ENCODE measurements at places on chromosomes 16 and 17.

GRCh38 chr16:78298986-78299385, 199.5 kb downstream of the WWOX start:
- no peak for DNase-seq

DNA sequence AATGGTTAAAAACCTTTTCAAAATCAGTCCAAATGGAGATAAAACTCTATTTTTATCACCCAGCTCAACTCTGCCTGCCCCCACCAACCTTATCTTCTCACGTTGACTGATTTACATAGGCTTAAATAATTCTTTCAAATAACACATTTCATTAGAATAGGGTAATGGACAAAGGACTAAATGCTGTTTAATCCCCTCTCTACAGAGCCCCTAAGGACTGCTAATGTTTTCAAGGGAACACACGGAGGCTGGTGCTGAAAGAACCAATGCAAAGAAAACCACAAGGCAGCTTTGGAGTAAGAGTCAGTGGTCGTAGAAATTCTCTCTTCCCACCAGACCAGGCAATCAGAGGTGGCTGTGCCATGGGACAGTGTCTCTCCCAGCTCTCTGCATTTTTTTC, 445.7 kb upstream of the MAF start:
- no peak for DNase-seq

DNA sequence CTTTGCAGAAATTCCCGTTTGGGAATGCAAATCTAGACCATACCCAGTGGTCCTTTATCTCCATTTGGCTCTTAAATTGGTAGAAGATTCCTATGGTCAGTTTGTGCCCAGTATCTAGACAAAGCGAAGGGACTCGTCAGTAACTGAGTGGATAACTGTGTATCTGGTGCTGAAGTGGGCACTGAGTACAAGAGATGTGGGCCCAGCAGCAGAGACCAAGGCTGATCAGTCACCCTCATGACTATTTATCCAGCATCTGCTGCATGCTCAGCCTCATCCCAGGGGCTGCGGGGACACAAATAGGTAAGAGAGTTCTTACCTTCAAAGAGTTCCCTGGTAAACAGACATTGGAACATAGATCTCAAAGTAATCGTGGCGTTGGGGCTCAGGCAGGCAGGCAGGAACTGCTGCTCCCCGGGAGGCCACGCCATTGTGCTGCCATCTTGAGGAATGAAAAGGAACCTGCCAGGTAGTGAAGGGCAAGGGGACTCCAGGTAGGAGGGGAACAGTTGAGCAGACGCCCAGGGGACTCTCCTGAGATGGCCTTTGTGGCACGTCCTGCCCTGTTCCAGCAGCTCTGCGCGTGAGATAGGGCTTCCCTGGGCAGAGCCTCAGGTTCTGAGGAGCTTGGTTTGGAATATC, 10.3 kb downstream of the NT5M start:
- no peak for DNase-seq

DNA sequence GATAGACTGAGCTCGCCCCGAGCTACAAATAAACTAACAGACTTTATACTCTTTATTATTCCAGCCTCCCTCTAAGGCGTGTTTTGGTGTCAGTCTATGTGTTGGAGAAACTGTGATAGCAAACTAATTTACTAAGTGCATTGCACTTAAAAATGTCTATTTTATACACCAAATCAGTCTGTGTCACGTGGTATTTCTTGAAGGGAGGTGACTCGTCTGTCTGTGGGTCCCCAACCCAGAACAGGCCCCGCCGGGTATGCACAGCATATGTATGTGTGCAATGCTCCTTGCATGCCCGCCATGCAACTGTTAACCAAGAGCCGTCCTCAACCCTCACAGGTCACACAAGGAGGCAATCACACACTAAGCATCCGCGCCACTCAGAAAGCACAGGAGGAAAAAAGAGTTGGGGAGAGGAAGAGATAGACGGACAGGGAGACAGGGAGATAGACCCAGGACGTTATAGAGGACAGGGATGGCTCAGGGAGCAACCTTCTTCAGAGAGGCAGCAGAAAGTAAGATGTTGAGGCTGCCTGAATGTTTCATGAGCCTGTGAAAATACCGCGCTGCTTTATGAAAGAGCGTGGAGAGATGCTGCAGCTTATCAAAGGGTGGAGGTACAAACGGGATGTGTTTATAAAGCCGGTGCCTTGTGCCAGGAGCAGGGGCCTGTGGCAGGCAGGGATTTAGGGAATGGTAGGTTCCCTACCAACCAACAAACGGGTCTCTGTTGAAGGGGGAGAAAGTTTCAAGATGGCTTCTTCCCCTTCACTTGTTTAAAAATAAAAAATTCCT, 4.2 kb downstream of the RBFOX3 start:
- no peak for DNase-seq

GRCh38 chr16:4272114-4272956, 488 bp downstream of the TFAP4 start:
- no peak for DNase-seq

DNA sequence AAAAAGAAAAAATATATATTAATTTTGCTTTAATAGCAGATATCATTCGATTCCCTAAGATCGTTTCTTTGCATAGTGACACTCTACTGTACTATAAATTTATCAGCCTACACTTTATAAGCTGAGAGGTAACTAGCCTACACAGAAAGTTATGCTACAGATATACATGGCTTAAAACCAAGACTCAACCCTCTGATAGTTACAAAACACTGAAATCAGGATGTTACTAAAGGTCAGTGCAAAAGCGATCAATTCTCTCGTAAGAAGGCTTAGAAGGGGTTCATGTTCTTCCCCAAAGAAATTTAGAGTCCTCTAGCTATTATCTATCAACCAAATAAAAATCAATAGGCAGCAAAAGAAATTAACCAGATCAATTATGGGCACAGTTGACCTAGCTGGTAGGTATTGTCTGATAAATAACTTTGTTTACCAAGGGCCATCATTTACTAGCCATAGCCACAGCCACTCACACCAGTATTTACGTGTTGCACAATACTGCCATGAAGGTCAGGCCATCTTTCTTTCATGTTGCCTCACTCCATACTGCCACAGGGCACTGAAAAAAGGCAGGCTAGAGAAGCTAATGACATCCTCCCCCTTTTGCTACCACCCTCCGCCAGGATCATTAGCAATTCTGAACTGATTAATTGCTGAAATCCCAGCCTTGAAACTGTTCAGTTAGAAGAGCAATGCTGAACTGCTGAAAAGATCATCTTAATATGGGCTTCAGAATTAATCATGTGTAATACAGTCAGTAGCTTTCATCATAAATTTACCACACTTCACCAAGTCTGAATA, 43.7 kb downstream of the RND2 start:
- no peak for DNase-seq

- peak; percentile 74 for DNase-seq
Observed at GRCh38 chr17:4948166-4948930, at the start of gene PFN1. Gene PFN1 (minus strand): TSS chr17:4948530. CDS start chr17:4948394, 136 bp downstream.

GRCh38 chr17:81566461-81567126, 14.4 kb upstream of the FAAP100 start:
- DNase-seq: peak; percentile 90

GRCh38 chr17:66549311-66549704, 246.9 kb downstream of the PRKCA start:
- peak; percentile 70 for DNase-seq

- DNase-seq: no peak
Observed at GRCh38 chr17:7133424-7133823, 18.8 kb upstream of the ASGR2 start.

DNA sequence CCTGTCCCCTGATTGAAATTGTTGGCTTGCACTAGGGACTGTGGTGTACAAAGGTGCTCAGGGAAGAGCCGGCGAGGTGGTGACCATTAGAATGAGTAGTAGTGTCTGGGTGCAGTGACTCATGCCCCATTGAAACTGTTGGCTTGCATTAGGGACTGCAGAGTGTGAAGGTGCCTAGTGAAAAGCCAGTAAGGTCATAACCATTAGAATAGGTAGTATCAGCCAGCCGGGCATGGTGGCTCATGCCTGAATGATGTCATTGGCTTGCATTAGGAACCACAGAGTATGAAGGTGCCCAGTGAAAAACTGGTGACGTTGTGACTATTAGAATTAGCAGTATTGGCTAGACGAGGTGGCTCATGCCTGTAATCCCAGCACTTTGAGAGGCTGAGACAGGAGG, 78.9 kb downstream of the ABCC6 start:
- no peak for DNase-seq

DNA sequence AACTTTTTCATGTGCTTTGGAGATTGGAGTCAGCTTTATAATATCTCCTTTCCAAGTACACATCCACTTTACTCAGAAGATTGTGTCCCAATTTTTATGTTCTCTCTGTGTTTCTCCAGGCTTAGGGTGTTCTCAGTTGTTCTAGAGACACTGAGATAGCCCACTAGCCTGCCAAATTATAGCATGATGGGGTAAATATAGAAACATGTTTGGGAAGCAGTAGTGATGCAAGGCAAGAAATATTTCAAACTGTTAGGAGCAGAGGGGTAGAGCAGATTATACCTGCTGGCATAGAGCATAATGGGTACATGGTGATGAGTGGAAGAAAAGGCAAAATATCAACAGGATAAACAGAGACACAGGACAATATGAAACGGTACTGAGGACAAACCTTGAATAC, 12.4 kb downstream of the SLFN11 start:
- DNase-seq: no peak

DNA sequence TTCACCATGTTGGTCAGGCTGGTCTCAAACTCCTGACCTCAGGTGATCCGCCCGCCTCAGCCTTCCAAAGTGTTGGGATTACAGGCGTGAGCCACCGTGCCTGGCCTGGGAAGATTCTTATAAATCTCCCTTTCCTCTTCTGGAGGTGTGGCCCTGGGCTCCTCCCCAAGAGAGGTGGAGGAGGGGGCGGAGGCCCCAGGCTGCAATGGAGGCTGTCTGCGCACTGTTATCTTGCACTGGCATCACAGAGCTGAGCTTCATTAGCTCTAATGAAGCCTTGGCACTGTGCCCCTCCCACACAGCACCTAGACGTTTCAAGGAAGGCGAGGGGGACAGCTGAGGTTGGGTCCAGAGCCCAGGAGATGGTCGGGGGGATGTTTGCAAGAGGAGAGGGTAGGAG, 7.5 kb downstream of the ARHGAP23 start:
- no peak for DNase-seq

- DNase-seq: no peak
Observed at GRCh38 chr16:79475841-79476240, 124.7 kb downstream of the MAF start.

DNA sequence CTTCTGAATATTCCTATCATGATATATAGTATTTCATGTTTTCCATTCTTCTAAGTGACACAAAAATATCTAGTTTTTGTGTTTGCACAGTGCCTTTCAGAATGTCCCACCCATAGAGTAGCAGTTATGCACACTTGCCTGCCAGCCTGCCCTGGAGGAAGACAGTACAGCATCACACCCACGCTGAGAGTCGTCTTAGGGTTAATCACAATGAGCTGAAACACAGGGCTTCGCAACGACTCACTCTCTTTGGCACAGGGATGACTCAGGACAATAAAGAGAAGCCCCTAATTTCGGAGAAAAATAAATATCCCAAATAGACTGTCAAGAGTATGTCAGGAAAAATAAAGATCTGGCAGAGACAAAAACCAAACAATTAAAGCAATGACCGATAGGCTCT, 11.6 kb upstream of the NDUFAB1 start:
- no peak for DNase-seq

- no peak for DNase-seq
Observed at GRCh38 chr17:42414704-42415409, 8.2 kb downstream of the CAVIN1 start.

GRCh38 chr17:40791787-40792436, 7.8 kb downstream of the KRT28 start:
- DNase-seq: peak; percentile 16

DNA sequence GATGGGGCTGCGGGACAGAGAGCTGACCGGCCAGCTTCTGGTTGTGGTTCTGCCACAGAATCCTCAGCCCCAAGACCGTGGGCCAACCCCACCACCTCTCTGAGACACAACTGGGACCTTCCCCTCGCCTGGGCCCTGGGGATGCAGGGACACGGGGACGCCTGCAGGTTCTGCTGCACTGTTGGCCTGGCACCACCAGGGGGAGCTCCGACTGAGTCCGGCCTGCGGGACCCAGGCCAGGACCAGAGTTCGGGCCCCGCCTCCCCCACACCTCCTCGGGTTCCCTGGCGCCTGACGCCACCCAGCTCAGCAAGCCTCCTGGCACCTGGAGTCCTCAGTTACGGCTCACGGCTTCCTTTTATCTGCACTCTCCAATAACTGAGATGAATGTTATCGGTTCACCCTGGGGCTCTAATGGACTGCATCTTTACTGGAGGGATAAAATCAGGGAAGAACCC, 27.3 kb downstream of the TBC1D16 start:
- no peak for DNase-seq

DNA sequence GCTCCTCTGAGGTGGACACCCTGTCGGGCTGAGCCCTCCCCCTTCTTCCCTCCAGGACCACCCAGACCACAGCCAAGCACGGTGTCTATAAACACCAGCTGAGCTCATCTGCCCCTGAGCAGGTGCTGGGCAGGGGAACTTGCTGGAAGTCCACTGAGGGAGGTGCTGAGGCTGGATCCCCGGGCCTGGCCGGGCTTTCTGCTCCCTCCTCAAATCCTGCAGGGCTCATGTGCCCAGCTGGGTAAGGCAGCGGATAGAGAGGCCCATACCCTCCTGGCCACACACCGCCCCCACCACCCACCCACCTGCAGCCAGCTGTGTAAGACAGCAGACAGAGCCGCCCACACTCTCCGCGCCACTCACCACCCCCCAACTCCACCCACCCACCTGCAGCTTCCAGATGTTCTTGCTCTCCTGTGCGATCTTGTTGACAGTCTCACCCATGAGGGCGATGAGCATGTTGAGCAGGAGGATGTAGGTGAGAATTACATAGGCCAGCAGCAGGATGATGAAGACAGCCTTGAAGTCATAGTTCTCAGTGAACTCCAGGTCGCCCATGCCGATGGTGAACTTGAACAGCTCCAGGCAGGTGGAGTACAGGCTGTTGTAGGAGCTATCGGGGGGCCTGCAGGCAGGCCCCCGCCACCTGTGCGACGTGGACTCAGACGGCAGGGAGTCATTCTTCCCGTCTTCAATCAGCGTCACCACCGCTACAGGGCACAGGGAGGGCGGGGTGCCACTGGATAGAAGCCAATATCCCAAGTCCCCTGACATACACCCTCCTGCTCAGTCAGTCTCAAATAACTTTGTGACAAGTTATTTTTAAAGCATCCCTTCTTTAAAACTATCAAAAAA, 15.9 kb upstream of the TRPV3 start:
- no peak for DNase-seq

GRCh38 chr17:10899281-10899680, 61.4 kb upstream of the PIRT start:
- DNase-seq: no peak
